ENCODE measurements at places on chromosomes 11 and 22.
A peak's percentile ranks its signal among the peaks of the same experiment; 100 is the strongest.

DNA sequence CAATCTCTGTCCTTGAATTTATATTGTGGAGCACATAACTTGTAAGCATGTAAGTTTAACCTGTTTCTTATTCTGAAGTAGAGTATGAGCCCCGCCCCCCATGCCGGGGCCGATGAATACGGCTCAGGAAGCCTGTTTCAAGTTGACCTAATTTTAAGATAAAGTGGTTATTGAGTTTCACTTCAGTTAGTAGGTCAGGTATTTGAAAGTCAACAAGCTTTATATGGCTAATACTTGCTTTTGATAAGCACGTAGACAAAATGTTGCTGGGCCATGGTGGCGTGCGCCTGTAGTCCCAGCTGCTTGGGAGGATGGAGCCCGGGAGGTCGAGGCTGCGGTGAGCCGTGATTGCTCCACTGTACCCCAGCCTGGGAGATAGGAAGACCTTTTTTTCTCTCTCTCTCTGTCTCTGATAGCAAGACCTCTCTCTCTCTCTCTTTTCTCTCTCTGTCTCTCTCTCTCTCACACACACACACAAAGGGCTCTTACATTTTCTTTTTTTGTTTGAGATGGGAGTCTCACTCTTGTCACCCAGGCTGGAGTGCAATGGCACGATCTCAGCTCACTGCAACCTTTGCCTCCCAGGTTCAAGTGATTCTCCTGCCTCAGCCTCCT lies 14.4 kb downstream of the YWHAH start:
- no peak for DNase-seq

- no peak for DNase-seq
These were observed 83.5 kb downstream of the SNX19 start for GRCh38 chr11:130832566-130833425.

GRCh38 chr11:75475767-75476650 lies 43.0 kb upstream of the KLHL35 start:
- no peak for DNase-seq

GRCh38 chr11:20589796-20590195 lies 9.6 kb upstream of the SLC6A5 start:
- no peak for DNase-seq

GRCh38 chr11:19366992-19367709 lies 126.4 kb upstream of the E2F8 start:
- no peak for DNase-seq

DNA sequence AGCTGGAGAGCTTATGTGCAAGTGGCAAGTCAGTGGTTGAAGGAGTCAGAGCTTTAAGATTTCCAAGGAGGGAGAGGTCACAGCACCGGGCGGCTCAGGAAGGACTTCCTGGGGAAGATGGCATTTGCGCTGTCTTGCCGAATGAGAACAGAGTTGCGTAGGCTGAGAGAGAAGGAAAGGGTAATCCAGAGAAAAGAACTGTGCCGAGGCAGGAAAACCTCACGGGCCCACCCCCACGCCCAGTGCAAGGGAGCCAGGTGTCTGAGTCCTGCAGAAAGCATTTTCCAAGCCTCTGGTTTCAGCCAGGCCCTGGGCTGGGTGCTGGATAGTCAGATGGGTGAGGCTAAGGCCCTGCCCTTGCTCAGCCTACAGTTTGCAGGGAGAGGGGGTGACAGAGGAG lies 3.2 kb upstream of the AP1B1 start:
- no peak for DNase-seq

DNA sequence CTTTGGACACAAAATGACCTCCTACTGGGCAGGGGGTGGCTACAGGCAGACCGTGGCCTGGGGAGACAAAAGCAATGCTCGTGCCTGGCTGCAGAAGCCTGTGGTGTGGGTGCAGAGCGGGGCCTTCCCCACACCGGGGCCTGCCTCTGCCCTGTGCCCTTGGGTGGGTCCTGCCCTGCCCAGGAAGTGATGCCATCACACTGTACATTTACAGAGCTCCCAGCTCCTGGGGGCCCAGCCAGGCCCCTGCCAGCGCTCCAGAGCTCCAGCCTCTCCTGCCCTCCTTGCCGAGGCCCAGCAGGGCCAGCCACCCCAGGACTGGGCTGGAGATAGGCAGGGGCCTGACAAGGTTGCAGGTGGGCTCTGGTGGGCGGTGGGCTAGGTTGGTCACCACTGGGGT lies 40.1 kb downstream of the MUC5B start:
- no peak for DNase-seq

DNA sequence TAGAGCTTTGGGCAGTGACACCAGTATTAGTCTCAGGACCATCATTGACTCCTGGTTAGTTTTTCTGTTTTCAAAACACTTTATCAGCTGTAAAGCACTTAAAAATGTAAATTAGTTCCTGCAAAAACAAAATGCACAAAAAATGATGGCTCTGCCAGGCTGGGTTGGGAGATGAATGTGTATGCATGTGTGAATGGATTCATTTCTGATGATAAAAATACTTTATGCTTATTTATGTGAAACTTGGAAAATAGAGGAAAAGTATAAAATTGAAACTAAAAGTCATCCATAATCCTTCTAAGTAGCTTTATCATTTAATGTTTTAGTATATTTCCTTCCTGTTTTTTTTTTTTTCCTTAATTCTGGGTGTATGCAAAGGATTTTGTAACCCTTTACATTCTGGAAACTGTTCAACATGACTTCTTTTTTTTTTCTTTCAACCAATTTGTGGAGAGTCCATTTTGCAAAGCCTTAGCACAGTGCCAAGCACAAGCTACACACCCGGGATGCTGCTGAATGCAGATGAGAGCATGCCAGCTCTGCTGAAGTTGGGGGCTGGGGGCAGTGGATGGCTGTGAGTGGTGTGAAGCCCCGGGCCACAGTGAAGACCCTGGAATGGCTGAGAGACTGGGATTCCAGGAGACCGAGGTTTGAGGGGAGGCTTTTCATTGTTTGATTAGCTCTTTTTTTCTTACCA lies 37.6 kb downstream of the PTPRJ start:
- no peak for DNase-seq

GRCh38 chr22:49450498-49450897 lies 377.2 kb downstream of the BRD1 start:
- DNase-seq: no peak

GRCh38 chr11:88709567-88709966 lies 356.2 kb downstream of the GRM5 start:
- DNase-seq: no peak

GRCh38 chr11:108963118-108963517 lies 298.2 kb downstream of the DDX10 start:
- DNase-seq: no peak

GRCh38 chr11:76157891-76158290 lies 48.4 kb downstream of the WNT11 start:
- DNase-seq: no peak

DNA sequence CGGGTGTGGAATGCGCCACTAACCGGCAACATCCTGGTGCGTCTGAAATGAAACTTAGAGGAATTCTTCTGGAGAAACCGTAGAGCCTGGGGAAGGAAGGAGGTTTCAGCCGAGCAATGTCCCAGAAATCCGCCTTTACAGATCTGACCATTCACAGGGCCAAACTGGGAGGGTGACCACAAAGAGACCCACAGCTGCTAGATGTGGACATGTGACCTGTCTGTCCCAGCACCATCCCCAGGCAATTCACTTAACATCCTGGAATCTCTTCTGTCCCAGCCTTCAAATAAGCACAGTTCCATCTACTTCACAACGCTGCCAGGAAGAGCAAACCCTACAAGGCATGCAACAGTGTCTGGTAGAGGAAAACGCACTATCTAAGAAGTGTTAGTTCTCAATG lies 9.8 kb downstream of the MCAT start:
- DNase-seq: no peak

DNA sequence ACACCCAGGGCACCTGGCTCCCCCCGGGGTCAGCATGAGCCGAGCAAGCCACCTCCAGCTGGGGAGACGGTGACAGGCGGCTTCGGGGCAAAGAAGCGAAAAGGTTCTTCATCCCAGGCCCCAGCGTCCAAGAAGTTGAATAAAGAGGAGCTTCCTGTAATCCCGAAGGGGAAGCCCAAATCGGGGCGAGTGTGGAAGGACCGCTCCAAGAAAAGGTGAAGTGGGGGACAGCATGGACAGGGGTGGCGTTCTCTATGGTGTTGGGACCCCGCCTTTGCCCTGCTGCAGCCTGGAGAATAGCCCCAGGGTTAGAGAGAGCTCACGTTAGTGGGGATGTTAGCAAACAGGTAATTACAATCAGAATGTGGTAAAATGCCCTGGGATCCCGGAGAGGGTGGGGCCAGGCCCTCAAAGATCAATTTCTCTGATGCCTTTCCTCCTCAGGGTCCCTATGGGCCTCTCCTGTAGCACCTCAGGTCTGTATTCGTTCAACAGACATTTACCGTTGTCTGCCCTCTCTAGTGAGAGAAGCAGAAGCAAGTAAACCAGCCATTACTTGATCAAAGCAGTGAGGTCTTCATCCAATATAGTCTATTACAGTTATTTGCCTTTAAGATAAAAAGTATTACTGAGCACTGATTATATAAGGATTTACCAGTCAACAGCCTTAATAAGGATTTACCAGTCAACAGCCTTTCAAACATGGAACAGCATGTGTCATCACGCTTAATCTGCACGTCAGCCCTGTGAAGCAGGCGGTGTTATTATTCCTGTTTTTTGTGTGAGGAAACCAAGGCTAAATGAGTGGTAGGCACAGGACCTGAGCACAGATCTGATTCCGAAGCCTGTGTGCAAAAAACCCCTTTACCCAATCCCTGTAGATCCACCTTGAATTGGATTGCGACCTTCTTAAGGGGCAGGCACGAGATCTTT lies 1.0 kb downstream of the CCDC86 start:
- DNase-seq: no peak

DNA sequence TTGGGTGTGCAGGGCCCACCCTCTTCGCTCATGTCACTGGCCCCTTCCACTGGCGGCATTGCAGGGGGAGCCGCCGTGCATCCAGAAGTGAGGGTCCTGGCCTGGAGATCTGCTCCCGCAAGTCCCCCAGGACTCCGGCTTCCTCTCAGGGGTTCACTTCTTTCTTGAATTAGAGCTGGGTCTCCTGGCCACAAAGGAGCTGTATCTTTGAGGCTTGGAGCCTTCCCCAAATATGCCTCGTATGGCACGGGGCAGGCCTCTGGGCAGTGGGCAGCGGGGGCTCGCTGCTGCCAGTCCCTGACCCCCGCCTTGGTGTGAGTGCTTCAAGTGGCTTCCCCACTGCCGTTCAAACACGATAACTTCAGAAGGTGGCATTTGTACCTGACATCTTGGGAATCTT lies 7.4 kb upstream of the IFITM3 start:
- DNase-seq: no peak

DNA sequence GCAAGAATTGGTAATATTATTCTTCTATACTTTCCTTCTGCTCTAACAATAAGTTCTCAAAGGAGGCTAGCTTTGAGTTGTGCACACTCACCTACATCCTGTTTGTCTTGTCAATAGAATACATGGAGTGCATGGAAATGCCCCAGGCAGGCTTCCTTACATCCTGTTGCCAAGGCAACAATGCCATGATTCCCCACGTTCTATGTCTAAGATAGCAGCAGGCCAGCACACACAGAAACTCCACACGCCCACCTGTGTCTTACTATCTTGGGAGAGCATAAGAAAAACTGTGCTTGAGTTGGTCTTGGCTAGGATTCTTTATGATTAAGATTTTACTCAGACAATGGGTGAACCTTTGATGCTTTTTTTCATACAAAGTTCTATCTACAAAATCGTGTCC lies 379.2 kb downstream of the AASDHPPT start:
- DNase-seq: no peak

DNA sequence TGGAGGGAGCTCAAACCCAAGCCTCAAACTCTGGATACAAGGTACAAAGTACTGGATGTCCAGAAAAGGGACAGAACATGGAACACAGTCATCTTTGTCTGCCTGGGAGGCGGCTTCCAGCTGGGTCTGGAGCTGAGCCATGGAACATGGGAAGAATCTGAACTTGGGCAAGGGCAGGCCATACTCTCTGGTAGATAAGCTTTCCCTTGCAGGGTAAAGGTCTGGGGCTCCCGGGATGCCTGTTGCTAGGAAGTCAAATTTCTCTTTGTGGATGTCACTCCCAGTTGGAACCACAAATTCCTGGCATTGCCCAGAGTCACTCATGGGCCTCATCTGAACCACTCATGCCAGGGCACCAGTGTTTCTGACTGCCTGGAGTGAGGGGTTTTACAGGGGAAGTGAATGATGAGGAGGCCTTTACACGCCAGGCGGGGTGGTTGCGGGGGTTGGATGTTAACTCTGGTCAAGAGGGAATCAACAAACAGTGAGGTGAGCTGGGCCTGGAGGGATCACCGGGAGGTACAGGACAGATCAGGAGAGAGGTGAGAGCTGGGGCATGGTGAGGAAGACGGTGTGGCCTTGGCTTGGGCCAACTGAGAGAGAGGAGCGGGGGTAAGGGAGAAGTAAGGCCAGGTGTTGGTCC lies 5.7 kb downstream of the FTH1 start:
- no peak for DNase-seq

DNA sequence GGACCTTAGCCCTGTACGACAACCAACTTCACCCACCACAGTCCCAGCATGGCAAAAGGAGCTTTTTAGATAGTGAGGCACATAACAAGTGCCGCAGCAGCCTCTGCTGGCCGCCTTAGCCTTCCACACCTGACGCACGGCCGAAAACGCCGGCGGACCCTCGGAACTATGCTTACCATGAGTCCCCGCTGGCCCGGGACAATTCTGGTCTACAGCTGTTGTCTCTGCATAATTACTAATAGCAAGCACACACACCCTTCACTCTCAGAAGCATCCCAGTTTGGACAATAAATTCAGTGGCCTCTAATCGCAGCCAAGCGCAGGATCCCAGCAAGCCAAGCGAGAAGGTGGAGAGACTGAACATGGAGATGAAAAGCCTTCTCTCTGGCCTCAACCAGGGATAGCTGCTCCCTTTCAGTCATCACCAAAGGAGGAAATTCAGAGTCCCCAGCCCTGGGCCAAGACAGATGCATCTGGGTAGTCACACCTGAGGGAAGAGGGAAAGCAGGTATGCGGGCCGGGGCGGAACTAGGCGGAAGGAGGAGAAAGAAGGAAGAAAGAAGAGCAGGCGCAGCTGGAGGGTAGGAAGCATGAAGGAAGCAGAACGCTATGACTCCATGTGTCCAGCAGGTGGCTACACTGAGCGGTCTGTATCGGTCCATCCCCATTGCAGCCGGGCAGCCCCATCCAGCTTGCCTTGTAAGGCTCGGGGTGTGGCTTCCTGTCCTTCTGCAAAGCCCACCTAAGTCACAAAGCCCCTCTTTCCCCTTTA lies 40.3 kb downstream of the BUD13 start:
- peak; percentile 20 for DNase-seq

DNA sequence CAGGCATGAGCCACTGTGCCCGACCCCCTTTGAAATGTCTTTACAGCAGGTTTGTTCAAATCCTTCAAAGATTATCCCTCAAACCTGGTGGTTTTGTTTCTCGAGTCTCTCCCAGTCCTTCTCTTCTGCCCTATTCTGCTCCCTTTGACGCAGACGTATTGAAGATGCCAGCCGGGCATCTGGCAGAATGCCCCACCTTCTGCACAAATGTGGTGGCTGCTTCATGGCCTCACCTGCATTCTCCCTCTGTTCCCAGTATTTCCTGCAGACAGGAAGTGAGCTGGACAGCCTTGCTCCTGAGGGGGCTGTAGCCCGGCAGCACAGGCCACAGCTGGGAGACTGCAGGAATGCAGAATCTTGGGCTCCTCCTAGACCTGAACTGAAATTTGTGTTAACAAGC lies 4.8 kb upstream of the NAP1L4 start:
- no peak for DNase-seq
